ENCODE measurements at places on chromosomes 3 and 15. TPM values are rescaled to one million over a fixed set of nuclear protein-coding genes. Genes with fewer than 3 reads are reported as not detected.

Gene PGBD4
- total RNA-seq, result 1.5 TPM

Gene MYRIP
- total RNA-seq, result not detected

Gene UBA7
- 0.48 TPM for total RNA-seq

Gene CYP8B1
- total RNA-seq, result not detected

Gene WDR72
- 7.6 TPM for total RNA-seq

Gene GOLGA6A
- not detected for total RNA-seq

Gene ATP13A5
- total RNA-seq, result not detected

Gene UACA
- 68.4 TPM for total RNA-seq

Gene NPAP1
- total RNA-seq, result not detected

Gene PAK6
- 0.14 TPM for total RNA-seq

Gene PRR23B
- not detected for total RNA-seq

Gene ZDHHC19
- total RNA-seq, result 0.21 TPM

Gene GNAT1
- 0.09 TPM for total RNA-seq

Gene AGTR1
- 0.48 TPM for total RNA-seq

Gene ZNF501
- total RNA-seq, result not detected
